ENCODE measurements at places on chromosomes 12 and 14.

DNA sequence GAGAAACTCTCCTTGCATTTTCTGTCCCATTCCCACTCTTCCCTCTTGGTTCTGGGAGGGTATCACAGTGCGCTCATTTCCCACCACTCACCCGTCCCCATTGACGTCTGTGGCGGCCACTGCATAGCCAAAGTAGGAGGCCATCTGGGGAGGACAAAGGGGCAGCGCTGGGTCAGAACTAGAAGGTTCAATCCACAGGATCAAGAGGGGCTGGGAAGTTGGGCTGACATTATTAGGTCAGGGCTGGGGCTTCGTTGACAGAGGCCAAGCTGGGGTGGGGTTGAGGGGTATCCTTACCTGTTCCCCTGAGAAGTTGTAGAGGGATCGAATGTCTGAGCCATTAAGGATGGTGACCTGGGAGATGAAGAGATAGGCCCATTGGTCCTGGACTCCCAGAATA is 13.5 kb downstream of the ITGA5 start:
- DNase-seq, result no peak

- DNase-seq, result no peak
These were observed 54.2 kb downstream of the C12orf42 start for GRCh38 chr12:103441437-103442181.

GRCh38 chr14:105197211-105197641 is 16.1 kb upstream of the NUDT14 start:
- no peak for DNase-seq

- no peak for DNase-seq
These were observed 1.5 kb downstream of the LGR5 start for GRCh38 chr12:71440763-71441748.

All from anterior cingulate cortex (tissue), 58 donors.